ENCODE measurements at places on chromosomes 5 and 9.
A peak's percentile ranks its signal among the peaks of the same experiment; 100 is the strongest.

- DNase-seq = no peak
Measured at GRCh38 chr9:4986296-4986695, 1.2 kb downstream of the JAK2 start.

DNA sequence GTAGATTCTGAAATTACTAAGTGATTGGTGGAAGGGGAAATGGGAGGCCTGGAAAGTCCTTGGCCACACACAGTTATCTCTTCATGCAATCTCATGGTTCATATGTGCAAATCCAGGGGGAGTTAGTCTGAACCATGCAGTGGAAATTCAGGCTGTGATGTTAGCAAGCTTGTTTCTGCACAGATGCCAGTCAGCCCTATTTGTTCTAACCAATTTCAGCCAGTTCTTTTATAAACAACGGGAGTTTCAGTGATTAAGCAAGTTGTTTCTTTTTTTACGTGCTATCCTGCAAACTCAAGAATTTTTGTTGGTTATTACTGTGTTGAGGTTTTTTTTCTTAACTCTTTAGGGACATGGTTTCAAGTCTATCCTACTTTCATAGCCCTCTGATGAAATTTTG, 298.0 kb downstream of the FER start:
- DNase-seq = no peak

DNA sequence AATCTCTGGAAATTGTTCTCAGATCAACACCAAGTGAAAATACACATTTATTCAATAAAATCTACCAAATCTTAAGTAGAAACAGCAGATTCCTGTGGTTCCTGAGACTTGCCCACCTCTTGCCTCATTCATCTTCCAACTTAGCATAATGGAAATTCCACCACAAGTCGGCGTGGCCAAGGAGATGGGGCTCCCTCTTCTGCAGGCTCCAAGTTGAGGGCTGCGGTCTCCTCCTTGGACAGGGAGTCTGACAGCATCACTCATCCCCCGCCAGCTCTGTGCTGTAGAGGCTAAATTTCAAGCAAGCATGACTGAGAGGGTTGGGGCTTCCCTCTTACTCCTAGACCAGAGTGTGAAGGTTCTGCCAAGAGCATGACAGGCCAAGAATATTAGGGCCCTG, 273.7 kb downstream of the DIRAS2 start:
- no peak for DNase-seq

DNA sequence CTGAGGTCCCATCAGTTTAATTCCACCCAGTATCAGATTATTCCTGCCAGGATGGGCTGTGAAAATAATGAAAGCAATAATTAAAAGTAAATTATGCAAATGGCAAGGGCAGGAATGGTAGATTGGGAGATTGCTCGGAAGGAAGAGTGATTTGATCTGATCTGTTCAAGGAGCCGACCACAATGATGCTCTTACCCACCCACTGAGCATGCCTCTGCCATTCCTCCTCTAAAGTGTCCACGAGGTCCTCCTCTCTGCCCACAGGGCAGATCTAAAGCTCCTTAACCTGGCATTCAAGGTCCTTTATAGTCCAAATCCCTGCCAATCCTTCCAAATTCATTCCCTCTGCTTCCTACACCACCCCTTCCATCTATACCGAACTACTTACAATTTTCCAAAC, 147.8 kb downstream of the TTLL11 start:
- DNase-seq = no peak

DNA sequence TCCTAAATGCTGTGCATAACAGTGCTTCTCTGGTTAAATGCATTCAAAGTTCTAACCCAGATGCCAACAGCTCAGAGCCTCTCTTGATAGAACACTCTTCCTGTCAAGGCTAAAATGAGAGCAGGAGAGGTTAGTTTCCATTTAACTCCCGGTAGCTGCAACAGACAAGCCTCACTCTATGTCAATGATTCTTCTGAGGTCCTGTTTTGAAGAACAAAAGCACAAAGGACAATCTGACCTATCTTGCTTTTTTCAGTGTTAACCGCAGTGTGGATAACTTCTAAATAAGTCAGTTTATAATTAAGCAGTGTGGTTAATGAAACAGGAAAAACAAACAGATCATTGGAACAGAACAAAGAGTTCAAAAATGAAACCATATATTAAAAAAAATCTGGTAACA, 80.7 kb downstream of the ANKRD55 start:
- no peak for DNase-seq

DNA sequence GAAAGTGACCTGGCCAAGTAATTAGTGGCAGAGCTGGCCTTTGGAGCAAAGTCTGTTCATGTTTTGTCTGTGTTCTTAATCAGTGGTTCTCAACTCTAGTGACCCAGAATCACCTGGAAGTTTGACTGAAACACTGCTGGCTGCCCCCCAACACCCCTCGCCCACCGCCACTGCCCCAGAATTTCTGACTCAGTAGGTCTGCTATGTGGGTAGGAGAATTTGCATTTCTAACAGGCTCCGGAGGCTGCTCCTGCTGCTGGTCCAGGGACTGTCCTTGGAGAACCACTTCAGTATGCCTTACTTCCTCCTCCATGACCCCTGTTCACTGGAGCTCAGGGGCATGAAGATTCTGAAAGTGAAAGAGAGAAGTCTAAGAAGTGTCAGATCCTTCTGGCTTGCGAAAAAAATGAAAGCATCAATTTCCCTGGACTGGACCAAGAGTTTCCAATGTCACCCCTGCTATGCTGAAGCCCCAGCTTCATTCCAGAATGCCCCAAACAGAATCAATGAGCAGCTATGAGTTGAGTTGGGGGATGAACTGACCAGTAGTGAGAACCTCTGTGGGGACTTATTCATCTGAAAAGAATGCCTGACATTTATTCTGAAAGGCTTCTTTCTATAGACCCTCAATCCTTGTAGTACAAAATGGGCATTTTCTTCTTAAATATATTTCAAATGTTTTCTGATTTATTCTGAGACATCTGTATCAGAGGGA, 20.8 kb upstream of the COL15A1 start:
- DNase-seq = no peak

GRCh38 chr5:122463221-122463620, 151.2 kb downstream of the SNCAIP start:
- no peak for DNase-seq

DNA sequence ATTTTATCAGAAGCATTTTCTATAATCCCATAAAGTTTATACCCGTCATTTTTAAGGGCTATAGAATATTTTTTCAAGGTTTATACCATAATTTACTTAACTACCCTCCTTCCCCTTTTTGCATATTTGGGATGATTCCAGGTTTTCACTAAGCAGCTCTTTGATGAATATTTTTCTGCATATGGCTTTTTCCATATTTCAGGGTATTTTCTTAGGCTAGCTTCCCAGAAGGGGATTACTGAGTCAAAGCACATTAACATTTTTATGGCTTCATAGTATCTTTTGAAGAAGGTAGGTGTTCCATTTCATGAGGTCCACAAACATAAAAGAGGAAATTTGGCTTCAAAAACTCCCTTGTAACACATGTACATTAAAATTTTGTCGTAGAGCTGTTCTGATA, 14.6 kb upstream of the COL15A1 start:
- no peak for DNase-seq

- peak; percentile 14 for DNase-seq
Measured at GRCh38 chr5:58933891-58934628, 351.2 kb downstream of the RAB3C start.

DNA sequence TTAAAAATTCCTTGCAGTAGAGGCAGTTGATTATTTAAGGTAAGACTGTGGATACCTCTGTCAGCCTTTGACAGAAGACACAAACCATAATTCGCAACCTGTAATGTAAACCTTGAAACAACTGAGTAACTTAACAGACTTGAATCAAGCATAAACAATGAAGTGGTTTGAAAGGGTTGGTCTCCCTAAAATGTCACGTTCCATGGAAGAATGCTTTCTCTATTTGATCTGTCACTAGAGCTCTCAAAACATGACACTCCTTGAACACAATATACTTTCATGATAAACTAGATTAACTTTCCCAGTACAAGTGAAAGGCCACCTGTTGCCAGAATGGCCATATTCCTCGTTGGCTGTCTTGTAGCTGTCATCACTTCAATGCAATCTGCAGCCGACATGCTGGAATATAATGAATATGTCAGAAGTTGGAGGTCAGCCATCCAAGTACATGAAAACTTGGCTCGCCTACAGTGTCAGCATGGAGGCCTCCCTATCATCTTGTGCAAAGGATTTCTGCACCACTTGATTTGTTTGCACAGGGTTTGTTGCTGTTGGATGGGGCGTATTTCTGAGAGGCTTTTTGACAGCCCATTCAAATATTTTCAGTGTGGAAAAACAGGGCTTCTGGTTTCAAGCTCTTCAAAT, 228.0 kb downstream of the TLE4 start:
- no peak for DNase-seq

GRCh38 chr5:3598207-3598606, 2.6 kb downstream of the IRX1 start:
- no peak for DNase-seq

DNA sequence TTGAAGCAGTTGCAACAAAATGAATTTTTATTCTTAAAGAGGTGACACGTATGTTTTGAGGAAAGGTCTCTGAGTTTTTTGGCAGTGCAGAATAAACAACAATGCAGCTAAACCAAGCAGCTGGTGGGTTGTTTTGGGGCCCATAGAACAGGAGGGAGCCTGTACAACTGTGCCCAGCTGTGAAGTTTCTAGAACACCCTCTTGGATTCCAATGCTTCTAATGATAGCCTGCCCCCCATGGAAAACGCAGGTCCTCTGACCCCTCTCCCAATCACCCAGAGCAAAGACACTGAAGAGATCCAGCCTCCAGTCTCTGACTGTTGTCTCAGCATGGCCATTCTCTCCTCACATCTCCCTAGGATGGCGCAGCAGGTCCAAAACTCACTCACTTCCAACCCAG, 150.9 kb downstream of the MARCHF11 start:
- no peak for DNase-seq

- DNase-seq = no peak
Measured at GRCh38 chr9:89525446-89526374, 27.8 kb upstream of the SEMA4D start.

DNA sequence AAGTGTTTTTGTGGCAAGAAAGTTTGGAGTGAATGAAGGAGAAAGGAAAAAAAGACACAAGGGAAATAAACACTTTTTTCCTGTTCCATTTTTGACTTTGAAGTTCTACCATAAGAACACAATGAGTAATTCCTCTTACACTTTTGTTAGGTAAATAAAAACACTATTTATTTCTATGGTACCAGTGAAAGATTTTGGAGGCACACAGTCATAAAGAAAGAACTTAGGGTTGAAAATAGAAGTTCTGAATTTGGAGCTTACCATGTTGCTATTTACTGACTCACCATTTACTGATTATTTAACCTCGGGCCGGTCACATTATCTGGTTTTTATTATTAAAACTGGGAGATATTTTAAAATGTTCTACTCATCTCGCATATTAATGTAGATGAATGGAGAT, 367.8 kb downstream of the TLE1 start:
- no peak for DNase-seq

- no peak for DNase-seq
Measured at GRCh38 chr5:120655828-120656435, 191.8 kb downstream of the PRR16 start.

GRCh38 chr5:58048954-58049353, 410.9 kb downstream of the PLK2 start:
- DNase-seq = no peak

DNA sequence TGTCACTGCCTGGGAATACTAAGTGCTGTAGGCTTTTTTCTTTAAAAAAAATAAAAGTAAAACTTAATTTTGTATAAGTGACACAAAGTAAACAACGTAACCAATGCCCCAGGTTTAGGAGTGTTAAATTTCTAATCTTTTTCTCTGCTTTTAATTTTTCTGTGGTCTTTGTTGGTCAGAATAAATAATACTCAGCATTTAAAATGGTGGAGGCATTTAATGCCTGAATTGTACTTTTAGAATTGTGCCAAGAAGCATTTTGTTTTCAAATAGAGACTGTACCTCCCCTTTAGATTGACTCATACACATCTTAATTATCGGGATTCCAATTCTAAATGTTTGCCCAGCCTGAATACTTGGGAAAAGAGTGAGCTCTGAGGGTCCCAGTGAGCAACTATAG, 1.6 kb downstream of the DMXL1 start:
- DNase-seq = no peak

GRCh38 chr9:133188006-133188842, 20.8 kb downstream of the OBP2B start:
- DNase-seq = no peak

GRCh38 chr5:127942246-127943060, 141.1 kb upstream of the SLC12A2 start:
- DNase-seq = no peak

GRCh38 chr9:109483744-109484429, 14.2 kb downstream of the PTPN3 start:
- no peak for DNase-seq

GRCh38 chr5:147892696-147893296, 13.5 kb downstream of the C5orf46 start:
- DNase-seq = no peak

- no peak for DNase-seq
Measured at GRCh38 chr9:105114964-105115728, 129.3 kb upstream of the SLC44A1 start.

GRCh38 chr5:173434270-173434669, 106.1 kb upstream of the STC2 start:
- DNase-seq = no peak

DNA sequence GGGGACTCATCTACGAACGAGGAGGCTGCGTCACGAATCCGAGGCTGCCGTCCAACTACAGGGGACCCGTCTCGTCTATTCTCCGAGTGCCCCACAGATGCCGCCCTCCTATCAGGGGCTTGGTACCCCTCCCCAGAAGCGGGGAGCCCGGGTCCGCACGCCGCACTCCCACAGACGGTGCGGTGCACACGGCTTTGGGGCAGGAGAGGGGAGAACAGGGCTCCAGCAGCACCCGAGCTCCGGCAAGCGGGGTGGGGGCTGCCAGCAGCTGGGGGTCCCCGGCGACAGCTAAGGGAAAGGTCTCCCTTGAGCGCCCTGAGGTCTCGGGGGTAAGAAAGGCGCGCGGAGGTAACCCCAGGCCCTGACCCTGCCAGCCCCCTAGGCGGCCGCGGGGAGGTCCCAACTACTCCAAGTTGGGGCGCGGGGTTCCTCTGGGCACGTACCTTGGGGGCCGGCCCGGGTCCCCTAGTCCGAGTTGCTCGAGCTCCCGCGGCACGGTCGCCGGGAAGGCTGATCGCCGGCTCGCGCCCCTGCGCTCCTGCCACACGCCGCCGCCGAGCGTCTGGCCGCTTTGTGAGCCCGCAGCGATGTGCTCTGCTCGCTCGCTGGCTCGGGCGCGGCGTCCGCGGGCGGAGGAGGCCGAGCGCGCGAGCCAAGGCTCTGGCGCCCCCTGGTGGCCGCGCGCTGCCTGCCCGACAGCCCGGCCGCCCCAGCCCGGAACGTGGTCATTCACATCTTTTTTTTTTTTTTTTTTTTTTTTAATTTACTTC, at the start of gene SPOCK1:
Gene SPOCK1 (minus strand): TSS at position 591 of the 770 bp plus-strand sequence.
- peak; percentile 18 for DNase-seq

DNA sequence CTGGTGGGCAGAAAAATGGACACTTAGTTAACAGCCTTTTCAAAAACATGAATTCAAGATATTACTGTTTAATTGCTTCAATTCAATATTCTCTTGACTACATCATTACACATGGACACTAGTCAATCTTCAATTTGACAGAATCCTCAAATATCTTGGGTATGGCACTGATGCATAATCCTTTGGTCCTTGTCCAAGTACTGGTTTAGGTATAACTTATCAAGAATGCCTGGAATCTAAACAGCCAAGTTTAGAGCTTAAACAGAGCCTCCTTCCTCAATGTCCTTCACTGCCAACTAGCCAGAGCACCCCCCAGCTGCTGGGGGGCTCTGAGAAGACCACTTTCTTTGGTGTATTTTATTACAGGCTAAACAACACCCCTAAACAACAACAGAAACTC, 61.6 kb upstream of the ERCC6L2 start:
- DNase-seq = no peak

- no peak for DNase-seq
Measured at GRCh38 chr9:136564379-136564988, 18.6 kb upstream of the NOTCH1 start.
